ENCODE measurements at places on chromosomes 11 and 22.

DNA sequence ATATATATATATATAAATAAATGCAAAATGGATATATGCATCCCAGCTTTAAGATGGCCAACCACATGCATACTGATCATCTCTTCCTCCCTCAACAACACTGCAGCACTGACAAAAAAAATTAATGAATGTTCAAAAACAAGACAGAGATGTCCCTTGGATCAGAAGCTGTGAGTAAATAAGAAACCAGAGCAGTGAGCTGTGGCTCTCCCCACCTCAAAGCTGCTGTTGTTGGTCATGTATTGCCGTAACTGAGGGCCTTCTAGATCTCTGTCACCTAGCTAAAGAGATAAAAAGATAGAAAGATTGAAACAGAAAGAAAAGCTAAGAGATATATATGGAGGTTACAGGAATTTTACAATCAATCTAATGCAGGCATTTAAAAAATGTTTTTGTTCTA lies 15.5 kb upstream of the TMEM135 start:
- DNase-seq, result no peak

DNA sequence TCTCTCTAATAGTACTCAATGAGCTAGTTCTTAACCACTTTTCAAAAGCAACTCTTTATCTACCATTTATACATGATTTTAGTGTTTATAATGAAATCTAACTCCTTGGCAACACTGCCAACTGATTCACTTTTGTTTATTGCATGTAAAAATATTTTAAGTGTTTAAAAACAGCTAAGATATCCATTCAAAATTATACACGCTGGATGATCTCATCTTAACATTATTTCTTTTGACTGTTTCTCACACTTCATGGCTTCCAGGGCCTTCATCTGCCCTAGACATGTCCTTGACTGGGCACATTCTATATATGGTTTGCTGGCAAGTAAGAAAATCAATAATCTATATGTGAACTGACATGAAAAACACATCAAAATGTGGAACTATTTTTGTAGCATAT lies 414.6 kb upstream of the LUZP2 start:
- DNase-seq, result no peak

DNA sequence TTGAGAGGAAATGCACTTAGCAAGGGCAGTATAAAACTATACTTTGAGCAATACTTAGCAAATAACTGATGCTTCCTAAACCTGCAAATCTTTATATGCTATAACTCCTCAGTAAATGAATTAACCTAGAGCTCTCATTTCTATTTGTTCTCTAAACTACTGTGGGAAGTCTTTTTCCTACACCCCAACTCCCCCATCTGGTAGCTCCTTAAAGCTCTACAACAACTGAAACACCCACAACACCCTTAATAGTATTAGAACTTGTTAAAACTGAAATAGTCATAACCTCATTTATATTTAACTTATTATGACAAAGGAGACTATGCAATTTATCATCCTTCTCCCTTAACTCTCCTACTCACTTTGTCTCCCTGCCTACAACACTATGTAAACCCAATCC lies 43.4 kb downstream of the GUCY1A2 start:
- DNase-seq, result no peak

DNA sequence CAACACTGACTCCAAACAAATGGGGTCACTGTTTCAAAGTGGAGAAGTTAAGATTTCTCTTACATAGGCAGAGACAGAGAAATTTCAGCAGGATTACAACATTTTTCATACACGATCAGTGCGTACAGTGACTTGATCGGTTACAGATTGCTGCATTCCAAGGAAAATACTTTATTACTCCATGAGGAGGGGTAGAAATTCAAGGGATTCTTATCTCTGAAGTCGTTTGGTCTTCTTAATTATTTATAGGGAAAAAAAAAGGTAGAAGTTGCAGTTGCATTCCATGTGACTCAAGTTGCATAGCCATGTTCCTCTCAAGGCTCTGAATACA lies 10.7 kb upstream of the SMIM38 start:
- no peak for DNase-seq

- DNase-seq, result no peak
Observed at GRCh38 chr11:90737444-90738050, 514.7 kb upstream of the CHORDC1 start.

DNA sequence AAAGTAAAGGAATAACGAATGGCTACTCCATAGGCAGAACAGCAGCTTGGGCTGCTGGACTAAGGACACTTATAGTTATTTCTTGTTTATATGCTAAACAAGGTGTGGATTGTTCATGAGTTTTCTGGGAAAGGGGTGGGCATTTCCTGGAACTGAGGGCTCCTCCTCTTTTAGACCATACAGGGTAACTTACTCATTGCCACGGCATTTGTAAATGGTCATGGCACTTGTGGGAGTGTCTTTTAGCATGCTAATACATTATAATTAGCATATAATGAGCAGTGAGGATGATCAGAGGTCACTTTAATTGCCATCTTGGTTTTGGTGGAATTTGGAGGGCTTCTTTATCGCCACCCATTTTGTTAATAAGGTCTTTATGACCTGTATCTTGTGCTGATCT lies 7.0 kb downstream of the OR4X1 start:
- DNase-seq, result no peak

GRCh38 chr11:3666023-3666530 lies 5.1 kb downstream of the CHRNA10 start:
- no peak for DNase-seq

- DNase-seq, result no peak
Observed at GRCh38 chr11:95925011-95925410, 1.1 kb upstream of the MTMR2 start.

DNA sequence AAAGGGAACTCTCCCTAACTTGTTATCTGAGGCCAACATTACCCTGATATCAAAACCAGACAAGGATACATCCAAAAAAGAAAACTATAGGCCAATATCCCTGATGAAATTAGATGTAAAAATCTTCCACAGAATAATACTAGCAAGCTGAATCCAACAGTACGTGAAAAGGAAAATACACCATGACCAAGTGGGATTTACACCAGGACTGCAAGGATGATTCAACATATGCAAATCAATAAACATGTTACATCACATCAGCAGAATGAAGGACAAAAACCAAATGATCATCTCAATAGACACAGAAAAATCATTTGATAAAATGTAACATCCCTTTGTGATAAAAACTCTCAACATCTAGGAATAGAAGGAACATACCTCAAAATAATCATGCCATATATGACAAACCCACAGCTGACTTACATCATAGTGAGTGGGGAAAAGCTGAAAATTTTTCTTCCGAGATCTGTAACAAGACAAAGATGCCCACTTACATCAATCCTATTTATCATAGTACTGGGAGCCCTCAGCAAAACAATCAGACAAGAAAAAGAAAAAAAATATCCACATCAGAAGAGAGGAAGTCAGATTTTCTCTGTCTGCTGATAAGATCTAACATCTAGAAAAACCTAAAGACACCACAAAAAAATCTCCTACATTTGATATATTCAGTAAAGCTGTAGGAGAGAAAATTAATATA lies 703.3 kb upstream of the ANO5 start:
- no peak for DNase-seq

DNA sequence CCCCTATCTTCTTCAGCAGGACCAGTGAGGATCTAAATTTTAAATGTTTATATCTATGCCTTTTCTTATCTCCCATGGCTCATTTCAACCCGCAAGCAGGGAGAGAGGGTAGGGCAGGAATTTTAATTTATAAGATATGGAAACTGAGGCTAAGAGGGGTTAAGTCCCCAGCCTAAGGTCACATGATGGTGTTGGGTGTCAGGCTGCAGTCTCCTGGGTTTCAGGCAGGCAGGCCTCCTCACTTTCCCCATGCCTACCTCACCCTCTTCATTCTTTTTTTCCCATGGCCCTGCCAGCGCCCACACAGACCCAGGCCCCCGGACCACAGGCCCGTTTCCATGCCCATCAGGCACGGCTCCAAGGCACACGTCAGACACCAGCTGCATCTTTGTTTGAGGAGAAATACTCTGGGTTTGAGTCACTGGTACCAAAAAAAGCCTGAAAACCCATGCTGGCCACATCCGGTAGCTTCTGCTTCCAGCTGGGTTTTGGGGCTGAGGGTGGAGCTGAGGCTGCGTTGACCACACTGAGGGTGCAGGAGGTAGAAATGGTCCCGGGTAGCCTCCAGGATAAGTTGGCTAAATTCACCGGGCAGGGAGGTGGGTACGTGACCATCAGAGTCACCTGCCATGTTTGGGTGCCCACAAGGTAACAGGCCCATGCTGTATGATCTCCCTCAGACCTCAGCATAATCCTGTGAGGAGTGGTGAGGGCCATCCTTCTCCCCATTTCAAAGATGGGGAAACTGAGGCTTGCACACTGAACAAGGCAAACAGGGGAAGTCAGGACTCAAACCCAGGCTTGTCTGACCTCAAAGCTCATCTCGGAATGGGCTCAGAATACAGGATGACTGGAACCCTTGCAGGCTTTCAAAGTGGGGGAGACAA lies 7.5 kb downstream of the CRYBB1 start:
- DNase-seq, result no peak

DNA sequence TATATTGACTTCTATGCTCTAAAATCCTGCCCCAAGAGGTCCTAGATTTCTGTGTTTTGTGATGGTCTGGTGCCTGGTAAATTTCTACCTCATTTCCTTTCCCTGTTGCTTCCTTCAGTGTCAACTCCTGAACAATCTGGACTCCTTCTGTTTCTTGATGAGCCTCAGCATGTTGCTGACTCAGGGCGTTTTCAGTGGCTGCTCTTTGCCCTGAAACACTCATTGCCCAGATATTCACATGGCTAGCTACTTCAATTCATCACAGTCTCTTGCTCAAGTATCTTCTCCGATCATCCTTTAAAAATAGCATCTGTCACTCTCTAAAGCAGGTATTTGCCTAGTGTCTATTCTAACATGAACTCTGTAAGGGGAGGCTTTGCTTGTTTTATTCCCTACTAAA lies 526.3 kb upstream of the RAG2 start:
- no peak for DNase-seq

DNA sequence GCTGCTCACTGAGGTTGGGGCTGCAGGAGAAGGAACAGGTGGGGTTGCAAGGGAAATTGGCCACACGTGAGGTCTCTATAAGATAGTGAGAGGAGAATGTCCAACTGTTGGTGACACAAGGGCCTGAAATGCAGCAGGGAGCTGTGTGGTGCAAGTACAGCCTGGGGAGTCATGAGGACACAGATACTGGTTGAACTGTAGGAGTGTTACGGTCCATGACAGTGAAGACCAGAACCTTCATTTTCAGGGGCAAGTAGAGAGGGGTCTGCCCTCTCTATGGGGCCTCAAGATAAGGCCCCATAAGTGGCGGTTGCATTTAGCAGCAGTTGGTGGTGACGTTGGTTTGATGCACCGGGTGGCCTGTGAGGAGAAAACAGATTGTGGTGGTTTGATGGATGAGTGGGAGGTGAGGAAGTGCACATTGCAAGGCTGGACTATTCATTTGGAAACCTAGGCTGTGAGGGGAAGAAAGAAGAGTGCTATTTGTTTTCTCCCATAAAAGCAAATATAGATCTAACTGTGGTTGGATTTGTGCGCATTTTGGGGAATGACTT lies 39.4 kb downstream of the MICAL2 start:
- no peak for DNase-seq

GRCh38 chr11:15839061-15839460 lies 517.3 kb downstream of the SOX6 start:
- no peak for DNase-seq

- DNase-seq, result no peak
Observed at GRCh38 chr11:44509296-44509695, 56.2 kb upstream of the CD82 start.

GRCh38 chr11:5753943-5754342 lies at the start of gene OR52N4:
OR52N4 (plus strand) TSS chr11:5754243; CDS start chr11:5754741, 498 bp downstream.
- DNase-seq, result no peak

- no peak for DNase-seq
Observed at GRCh38 chr22:24224468-24224867, 20.4 kb downstream of the GGT5 start.

GRCh38 chr22:24504540-24504939 lies 9.4 kb downstream of the UPB1 start:
- no peak for DNase-seq

GRCh38 chr11:33542921-33543320 lies 157.7 kb downstream of the C11orf91 start:
- peak; percentile 11 for DNase-seq

- no peak for DNase-seq
Observed at GRCh38 chr11:66914505-66914904, 43.7 kb downstream of the PC start.

DNA sequence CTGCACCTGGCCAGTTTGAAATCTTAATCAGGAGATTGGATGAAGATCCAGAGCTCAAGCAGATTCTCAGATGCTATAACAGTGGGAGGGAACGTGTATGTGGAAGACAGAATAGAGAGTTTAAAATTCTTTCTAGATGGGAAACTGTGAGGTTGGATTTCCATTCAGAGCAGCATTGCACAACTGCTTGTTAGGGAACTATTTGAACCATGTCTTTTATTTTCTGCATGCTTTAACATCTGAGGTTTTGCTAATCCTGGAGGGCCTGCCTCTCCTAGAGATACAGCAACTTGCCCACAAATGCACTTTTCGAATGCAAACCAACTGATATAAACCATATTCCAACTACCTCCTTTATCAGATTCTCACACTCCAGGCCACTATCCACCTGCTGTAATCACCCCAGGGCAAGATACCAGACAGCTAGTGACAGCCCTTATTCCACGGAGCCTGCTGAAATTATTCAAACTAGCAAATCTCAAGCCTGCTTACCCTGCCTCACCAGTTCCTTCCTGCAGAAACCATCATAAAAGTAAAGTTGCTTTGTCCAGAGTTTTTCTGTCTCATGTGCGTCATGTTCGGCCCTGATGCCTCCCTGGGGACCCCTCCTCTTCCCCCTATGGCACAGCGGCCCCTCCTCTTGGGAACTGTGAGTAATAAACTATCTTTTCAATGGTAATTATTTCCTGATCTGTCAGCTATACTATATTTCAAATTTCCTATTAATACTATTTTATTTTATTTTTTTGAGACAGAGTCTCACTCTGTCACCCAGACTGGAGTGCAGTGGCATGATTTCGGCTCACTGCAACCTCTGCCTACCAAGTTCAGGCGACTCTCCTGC lies 18.4 kb upstream of the SEC14L4 start:
- no peak for DNase-seq

DNA sequence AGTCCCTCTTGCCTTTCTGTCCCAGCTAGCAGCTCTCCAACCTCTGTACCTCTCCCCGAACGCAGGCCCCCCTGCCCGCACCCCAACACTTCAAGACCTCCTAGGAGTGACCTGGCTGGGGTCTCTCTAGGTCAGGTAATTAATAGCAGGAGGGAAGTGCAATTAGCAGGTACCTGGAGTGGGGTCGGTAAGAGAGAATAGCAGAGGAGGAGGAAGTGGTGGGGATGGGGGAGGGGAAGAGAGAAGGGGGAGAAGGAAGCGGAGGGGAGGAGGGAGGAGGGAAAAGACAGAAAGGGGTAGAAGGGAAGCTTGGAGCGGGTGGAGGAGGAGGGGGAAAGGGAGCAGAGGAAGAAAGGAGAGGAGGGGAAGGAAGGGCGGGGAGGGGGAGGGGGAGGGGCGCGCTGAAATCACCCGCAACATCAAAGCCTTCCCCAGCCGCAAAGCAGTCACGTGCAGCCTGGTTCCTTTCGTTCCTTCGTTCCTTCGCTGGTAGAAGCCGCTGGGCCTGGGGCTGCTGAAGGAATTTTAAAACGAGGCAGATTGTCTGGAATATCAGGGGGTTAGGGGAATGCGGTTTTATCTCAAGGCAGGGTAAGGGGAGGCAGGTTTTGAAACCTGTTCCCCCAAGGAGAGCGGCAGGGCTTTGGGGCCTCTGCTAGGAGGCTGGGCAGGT lies 29.3 kb upstream of the TCF20 start:
- DNase-seq, result no peak

- peak; percentile 92 for DNase-seq
Observed at GRCh38 chr11:121671283-121672168, 218.8 kb upstream of the SORL1-AS1 start.
